GM18507 (cell line): ENCODE measurements at places on chromosomes 2 and 18.

DNA sequence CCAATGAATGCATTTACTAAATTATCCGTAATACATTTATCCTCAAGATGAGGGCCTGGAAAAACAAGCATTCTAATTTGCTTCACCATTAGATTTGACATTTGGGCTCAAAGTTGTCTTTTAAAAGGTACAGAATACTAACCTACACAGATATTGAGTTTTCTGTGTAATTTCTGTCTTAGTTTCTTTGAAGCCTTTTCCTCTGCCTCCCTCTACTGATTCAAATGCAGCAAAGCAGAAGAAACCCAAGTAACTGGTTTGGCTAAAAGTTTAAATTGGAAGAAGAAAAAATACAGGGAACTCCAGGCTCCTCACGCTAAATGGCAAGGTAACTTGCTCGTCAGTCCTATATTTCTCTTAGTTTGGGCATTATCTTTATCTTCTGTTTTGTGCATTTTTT lies 53.3 kb upstream of the SLC5A7 start:
- no peak for DNase-seq

GRCh38 chr2:30371028-30371689 lies 75.9 kb upstream of the LCLAT1 start:
- no peak for DNase-seq

- DNase-seq = no peak
These were observed 60.8 kb downstream of the CRACDL start for GRCh38 chr2:98875081-98875728.

- no peak for DNase-seq
These were observed 316.5 kb downstream of the MTX2 start for GRCh38 chr2:176585791-176586190.

DNA sequence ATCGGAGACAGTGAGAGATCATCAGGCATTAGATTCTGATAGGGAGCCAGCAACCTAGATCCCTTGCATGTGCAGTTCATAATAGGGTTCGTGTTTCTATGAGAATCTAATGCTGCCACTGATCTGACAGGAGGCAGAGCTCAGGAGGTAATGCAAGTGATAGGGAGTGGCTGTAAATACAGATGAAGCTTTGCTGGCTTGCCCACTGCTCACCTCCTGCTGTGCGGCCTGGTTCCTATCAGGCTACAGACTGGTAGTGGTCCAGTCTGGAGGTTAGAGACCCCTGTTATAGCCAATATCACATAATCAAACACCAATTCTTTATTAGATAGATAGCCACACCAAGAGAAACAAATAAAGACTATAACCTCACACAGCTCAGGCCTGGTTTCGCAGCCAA lies 51.0 kb upstream of the NBEAL1 start:
- DNase-seq = no peak

DNA sequence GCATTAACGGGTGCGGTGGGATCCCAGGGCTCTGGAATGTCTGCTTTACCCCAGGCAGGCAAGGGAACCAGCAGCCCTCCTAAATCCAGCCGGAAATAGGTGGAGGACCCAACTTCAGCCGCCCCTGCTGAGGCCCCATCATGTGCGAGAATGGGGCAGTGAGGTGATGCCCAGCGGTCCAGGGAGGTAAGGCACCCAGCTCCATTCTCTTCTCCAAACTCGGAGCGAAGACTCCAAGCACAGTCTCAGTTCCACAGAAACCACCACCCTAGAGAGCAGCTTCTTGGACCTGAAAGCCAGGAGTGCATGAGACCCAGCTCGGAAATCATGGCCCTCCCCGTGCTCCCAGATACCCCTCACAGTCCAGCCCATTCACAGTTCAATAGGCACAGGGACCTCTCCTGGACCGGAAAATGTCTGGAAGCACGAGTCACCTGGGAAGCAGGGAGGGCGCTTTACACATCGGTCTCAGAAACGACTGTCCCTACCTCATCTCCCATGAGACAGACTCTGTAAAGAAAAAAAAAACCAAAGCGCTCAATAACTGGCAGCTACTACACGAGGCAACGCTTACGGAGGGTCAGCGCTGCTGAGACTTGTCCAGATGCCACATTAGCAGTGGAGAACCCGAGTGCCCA lies 2.0 kb downstream of the SDC1 start:
- DNase-seq = no peak

DNA sequence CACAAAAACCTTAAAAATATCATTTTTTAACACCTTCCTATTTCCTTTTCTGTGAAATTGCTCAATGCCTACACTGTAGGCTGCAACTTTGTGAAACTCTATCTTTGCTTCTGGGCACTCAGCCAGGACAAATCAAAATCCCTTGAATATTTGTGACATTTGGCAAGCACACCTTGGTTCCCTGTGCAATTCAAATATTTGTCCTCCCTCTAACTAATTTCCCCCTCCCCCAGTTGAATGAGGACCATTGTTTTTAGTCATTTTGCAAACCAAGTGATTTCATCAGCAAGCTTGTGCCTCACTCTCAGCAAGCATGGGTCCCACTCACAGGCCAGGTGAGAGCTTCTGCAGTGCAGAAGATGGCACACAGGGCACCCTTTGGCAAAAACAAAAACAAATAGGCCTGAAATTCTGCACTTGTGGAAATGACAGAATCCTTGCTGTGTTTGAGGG lies 541.5 kb downstream of the CNTNAP5 start:
- no peak for DNase-seq

DNA sequence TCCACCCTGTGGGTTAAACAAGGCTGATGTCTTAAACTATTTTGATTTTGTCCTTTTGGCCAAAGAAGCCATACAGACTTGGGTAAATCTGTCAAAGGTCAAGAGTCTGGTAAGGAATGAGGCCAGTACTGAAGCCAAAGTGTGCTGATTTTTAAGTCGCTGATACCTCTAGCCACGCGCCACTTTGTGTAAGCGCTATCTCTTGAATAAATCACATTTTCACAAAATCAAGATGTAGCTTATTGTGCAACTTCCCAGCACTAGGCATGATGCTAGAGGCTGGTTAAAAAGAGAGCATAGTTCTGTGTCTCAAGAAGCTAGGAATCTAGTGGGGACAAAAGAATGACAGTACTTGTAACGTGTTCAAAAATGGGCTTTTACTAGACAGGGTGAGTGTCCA lies 510.6 kb upstream of the RAB6C start:
- DNase-seq = no peak

GRCh38 chr2:175366815-175367214 lies 185.3 kb upstream of the ATP5MC3 start:
- DNase-seq = peak; percentile 3

- no peak for DNase-seq
These were observed 158.9 kb downstream of the SEPTIN10 start for GRCh38 chr2:109454765-109455394.
